Stimulated activated CD4-positive, alpha-beta T cell treated with anti-CD3 and anti-CD28 coated beads, Interleukin-4, amount 100 ng/mL, for 1 hour (primary cell): ENCODE measurements at places on chromosomes 5 and 9.

GRCh38 chr9:137156567-137157375 is 13.1 kb downstream of the LRRC26 start:
- peak; percentile 69 for DNase-seq

DNA sequence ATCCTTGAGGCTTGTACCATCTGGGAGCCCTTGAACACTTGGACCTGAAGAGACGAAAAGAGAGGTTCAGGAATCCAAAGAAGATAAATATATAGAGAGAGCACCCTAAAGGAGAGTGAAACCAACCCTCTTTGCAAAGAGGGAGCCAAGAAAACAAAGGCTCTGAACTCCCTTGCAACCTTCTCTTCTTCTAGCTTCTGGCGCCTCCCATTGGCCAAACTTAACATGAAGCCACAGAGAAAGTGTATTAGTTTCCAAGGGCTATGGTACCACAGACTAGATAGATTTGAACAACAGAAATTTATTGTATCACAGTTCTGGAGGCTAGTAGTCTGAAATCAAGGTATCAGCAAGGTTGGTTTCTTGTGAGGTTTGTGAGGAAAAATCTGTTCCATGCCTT is 175.1 kb downstream of the HCN1 start:
- no peak for DNase-seq

DNA sequence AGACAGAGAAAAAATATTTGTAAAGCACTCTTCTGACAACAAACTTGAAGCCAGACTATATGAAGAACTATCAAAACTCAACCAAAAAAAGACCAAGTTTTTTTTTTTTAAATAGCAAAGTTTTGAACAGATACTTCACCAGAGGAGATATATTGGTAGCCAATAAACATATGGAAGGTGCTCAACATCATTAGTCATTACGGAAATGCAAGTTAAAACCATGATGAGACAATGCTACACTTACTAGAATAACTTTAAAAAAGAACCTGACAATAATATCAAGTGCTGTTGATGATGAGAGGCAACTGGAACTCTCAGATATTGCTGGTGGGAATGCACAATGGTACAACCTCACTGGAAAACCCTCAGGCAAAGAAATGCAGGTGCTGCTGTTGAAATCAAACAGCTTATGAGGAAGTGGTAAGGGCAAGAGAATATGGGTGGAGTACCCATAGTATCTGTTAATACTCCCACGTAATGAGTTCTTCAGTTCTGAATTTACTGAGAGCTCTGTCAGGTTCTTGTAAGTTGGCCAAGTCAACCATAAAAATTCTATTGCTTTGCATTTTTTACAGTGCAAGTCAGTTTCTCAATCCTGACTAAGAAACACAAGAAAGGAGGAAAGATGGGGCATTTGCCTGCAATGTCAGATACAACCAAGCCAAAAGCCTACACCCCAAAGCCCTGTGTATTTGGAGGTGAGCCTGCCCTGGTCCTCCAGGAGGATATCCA is 87.3 kb upstream of the GNAQ start:
- no peak for DNase-seq

DNA sequence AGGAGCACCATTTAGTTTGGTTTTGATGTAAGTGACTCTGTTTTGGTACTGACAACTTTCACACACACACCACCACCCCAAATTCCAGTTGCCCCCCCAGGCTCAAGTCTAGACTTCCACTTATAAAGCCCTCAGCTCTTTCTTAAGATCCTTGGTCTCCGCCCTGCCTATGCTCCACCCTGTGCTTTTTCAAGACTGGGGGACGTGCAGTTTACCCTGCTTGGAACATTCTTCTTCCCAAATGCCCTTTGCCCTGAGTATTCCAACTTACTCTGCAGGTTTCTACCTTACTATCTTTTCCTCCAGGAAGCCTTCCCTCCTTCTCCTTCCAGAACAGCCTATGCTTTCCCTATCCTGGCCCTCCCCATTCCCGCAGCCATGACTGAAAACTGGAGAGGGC is 1.5 kb upstream of the TRIM14 start:
- DNase-seq = no peak

DNA sequence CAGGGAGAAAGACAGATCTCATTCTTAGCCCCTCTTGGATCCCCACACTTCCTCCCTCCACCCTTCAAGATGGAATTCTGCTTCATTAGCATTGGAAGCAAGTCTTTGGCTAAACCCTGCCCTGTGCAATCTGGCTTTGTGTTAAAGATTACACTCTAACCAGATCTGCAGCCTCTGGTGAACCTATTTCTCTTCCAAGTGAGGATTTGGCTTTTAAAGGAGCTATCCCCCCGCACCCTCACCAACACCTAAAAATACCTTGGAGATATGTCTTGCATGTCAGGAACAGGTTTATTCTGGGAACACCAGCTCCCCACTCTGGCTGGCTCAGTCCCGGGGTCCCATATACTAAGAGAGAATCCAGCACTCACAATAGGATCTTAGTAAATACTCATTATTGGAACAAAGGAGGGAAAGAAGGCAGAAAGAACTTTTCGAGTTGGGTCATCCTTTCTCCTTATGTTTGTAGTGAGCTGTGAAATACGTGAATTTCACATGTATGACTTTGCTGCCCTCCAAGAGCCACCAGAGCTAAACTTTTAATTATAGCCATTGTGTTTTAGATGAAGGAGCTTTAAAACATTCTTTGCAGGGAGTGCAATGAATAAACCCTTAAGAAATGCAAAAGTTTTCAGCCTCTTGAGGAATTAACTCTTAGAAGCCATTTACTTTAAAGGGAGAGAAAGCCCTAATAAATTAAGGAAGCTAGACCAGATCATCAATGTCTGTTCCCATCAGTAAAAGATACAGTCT is 53.7 kb upstream of the HRH2 start:
- no peak for DNase-seq

DNA sequence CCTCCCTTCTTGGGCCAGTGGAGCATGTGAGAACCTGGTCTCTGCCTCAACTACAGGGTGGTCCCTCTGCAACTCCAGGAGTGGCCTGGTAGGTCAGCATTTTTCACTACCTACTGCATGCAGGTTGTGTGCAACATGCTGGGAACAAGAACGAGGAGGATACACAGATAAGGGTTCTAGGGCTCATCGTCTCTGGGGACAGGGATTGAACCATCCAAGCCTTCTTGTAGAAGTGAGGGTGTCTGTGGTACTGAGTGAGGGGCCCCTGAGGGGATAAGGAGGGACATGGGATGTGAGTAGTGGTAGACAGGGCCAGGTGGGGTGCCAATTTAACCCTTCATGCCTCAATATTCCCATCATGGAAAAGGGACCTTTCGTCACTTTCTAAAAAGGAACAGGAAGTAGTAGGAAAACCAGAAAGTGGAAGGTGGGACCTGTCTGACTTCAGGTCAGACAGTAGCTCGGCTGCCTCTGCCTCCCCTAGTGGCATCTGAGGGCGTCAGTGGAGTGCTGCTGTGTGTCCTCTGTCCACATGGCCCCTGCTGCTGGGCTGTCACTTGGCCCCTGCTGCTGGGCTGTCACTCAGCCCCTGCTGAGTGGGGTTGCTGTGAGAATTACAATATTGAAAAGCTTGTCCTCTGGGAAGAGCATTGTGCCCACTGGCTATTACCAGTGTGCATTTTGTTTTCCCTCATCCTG is 48.6 kb upstream of the RNU6ATAC start:
- DNase-seq = no peak

DNA sequence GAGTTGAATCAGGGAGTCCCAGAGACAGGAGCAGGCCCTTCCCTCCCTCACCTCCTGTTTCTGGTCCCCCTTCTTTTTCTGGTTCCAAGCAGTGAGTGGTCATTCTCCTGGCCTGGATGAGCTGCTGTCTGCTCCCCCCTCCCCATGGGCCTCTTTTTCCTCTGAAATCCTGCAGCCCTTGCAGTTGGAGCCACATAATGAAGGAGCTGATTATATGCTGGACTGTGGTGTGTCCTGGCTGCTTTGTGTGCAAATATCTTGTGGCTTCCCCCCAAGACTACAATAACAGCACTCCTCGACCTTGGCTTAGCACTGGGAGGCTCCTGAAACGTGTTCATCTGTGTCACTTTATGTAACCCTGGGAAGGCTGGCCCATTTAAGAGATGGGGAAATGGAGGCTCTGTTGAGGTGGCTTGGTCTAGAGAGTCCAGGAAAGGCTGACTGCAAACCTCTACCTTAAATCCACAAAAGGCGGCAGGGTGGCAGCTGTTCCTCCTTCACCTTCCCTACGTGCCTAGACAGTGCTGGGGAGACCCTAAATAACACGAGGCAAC is 69.2 kb downstream of the SH3PXD2B start:
- DNase-seq = no peak

DNA sequence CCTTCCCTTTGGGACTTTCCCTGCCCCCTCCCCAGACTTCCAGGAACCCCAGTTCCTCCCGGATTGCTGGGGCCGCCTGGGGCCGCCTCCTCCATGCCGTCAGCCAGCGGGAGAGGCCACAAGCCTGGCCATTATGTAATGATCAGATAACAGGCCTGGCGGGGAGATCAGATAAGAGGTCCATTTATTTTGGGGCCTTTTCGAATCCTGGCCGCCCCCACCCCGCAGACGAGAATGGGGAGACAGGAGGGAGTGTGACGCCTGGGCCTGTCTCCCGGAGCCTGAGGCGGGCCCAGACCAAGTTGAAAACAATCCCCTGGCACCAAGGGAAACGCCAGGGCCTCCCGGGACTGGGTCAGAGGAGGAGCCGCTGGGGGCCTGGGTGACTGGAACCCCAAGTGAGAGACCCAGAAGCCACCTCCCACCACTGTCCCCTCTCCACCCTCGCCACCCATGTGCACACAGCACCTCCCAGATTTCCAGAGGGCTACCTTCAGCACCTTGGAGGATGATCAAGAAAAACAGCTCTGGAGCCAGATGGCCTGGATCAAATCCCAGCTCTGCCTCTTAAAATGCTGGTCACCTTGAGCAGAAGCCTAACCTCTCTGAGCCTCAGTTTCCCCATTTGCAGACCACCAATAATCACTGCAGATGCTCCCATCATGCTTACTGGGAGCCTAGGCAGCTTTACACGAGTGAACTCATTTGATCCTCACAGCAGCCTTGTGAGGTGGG is 7.8 kb downstream of the ENG start:
- DNase-seq = no peak

GRCh38 chr5:134092875-134093274 is 21.6 kb upstream of the TCF7 start:
- no peak for DNase-seq

- DNase-seq = no peak
Measured at GRCh38 chr9:124221676-124222075, 36.1 kb upstream of the NEK6 start.

GRCh38 chr9:36831381-36832161 is 202.5 kb downstream of the PAX5 start:
- DNase-seq = no peak

GRCh38 chr5:72273547-72273946 is 46.5 kb downstream of the MRPS27 start:
- no peak for DNase-seq

DNA sequence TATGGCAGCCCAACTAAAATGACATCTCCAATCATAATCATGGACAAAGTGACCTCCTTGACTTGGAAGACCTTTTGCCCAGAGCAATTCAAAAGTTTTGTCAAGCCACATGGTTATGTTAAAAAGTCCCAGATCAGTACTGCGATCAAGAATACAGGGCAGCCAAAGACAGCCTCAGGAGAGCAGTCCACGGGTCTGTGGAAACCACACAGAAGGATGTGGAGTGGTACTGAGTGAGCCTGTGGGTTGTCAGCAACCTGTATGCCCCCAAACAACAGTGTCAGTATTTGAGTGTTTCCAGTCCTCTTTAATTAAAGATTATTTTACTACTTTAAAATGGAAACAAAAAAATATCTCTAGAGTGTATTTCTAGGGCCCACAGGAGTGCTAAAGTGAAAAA is 345.4 kb upstream of the EFNA5 start:
- DNase-seq = no peak

DNA sequence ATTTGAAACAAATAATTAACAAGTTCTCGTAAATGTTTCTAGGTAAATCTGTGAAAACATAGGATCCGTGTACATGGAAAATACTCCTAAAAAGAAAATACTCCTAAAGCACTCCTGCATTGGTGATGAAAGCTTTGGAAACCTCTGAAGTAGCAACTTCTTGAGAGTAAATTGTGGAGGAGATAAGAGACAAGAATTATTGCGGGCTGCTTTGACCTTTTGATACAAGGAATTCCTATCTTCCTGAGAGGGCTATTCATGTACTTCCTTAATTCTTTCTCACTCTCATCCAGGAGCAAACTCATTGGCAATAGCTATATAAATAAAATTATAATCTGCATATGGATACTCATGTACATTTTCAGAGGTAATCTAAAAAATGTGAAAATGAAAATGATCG is 158.4 kb upstream of the PIK3R1 start:
- DNase-seq = no peak

GRCh38 chr5:37631939-37632338 is 207.9 kb downstream of the GDNF start:
- no peak for DNase-seq

- no peak for DNase-seq
Measured at GRCh38 chr5:3809455-3809854, 213.8 kb downstream of the IRX1 start.

DNA sequence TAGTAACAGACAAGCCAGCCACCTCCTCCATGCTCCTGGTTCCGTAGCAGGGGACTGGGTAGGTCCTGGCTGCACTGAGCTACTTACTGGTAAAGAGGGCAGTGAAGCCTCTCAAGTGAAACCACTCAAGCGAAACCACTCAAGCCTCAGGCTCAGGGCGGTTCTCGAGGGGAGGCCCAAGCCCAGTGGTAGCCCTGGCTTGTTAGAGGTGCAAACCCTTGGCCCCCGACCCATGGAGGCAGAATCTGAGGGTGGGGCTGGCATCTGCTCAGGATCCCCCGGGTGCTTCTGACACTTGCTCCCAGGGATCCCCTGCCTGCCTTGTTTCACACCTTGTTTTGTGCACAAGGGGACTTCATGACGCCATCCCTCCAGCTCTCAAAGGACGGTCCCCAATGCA is 76.5 kb upstream of the OLFM1 start:
- no peak for DNase-seq

DNA sequence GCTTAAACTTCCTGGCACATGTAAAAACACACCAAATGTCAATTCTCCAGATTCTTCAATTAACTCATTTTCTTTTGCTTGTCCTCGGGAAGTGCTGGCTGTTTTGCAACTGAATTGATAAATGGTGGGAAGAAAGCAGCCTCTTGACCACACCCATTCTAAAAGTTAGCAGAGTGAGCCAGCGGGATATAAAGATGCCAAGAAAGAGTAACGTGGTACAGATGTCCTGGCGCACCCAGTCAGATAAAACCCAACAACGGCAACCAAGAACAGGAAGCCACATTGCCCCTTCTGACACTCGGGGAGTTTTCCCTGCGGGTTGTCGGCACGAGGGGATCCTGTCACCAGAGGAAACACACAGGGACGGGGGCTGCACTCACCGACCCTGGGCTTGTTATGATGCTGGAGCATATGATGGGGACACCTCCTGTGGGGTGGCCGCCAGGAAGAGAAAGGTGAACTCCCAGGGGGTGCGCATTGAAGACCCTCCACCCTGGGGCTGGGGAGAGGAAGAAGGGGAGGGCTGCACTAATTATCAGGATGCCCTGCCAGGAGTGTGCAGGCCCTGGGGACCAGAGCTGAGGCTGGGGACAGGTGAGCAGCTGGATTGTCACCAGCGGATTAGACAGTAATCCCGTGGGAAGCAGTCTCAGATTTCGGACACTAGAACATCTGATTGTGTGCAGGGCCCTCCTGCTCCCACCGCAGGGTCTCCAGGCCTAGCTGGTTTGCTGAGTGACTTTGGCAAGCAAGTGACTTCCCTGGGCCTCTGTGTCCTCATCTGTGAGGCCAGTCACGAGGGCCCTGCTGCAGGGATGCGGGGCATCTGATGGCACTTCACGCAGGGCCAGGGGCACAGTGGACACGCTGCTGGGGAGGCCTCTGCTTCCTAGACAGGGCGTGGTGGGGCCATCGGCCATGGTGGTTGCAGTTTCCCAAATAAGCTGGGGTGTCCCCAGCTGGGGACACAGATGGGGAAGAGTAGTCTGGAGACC is 59.2 kb downstream of the CRB2 start:
- no peak for DNase-seq

- no peak for DNase-seq
Measured at GRCh38 chr5:45355189-45355992, 340.8 kb downstream of the HCN1 start.
